ENCODE measurements at places on chromosomes 5 and 9.

GRCh38 chr9:126805554-126806262 is 868 bp downstream of the ZBTB43 start:
- peak; percentile 86 for DNase-seq

- DNase-seq, result no peak
These were observed 487.5 kb upstream of the ZNF608 start for GRCh38 chr5:125233944-125234343.

GRCh38 chr5:157747766-157748700 is 4.5 kb downstream of the LSM11 start:
- no peak for DNase-seq

- DNase-seq, result peak; percentile 25
These were observed 39.4 kb downstream of the KLHL3 start for GRCh38 chr5:137696481-137696880.

- DNase-seq, result no peak
These were observed 17.2 kb downstream of the NR5A1 start for GRCh38 chr9:124490004-124490403.

DNA sequence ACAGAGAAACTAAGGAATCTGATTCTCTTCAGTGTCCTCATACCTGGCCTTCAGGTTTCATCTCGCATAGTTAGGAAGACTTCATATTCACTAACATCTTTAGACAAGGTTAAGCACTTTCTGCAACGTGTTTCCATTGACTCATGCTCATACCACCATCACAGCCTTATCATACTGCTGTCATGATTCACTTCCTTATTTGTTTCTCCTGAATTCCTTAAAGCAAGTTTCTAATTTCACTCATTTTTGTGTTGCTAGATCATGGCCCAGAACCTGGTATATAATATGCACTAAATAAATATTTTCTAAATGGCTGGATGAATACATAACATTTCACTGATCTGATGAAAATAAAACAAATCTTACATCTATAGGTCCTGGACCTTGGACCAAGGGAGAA is 472.9 kb downstream of the PRELID2 start:
- no peak for DNase-seq

DNA sequence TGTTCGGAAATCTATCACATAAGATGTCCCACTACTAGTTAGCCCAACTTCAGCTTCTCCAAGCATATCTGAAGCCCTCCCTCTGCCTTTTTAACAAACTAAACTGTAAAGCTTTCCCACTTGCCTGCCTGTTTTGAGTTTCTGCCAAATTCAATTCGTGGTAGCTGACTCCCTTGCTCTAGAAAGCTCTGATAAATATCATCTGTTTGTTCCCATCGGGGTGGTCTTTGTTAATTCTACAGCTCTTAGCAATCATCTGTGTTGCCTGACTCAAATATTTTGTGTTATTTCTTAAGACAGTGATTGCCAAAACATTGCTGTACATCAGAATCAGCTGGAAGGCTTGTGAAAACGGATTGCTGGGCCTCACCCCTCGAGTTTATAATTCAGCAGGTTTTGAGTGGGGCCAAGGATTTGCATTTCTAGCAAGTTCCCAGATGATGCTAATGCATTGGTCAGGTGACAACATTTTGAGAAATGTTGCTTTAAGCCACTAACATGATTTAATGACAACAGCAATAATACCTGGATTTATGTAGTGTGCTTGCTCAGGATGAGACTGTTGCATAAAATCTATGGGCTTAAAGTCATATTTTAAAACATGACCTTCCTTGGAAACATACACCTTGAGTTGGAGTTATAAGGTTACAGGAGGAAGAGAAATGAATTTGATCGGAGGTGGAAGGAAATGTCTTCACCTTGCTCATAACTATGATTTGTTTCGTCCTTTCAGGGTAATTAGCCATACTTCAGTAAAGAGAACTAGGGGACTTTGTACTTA is 631.9 kb downstream of the PSAT1 start:
- no peak for DNase-seq

DNA sequence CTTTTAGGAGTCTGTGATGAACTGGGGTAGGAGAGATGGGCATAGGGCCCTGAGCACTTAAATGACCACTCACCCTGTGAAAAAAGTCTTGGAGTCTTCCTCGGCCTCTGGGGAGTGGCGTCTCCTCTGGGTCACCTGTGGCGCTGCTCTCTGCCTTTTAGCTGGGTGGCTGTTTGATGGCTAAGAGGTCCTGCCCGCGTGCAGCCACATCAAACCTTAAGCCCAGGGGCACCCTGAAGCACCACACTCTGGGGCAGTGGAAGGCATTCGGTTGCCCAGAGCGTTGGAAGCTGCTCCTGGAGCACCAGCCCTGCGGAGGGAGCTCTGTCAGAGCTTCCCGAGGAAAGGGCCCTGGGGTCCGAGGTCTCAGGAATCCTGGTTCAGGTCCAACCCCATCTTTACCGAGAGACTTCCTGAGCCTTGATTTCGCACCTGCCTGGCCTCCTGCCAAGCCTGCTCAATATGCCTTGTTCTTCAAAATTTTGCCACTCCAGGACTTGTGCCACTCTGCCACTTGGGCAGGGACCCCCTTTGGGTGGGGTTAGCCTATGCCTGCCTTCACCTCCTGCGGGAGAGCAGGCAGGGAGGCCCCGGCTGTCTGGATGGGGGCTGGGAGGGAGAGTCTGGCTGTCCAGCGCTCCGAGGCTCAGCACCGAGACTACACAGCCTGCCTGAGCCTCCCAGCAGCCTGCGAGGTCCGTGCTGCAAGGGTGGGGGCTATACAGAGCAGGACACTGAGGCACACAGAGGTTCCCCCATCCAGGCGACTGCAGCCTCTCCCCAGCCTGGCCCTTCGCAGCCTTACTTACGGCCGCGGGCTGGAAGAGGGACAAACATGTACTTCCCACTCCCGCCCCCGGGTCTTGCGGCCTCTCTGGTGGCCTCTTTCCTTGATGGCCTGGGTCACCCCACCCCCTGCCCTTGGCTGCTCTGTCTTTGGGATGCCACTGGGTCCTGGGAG is 63.4 kb upstream of the RNU6ATAC start:
- no peak for DNase-seq

- no peak for DNase-seq
These were observed 87.4 kb upstream of the PCA3 start for GRCh38 chr9:76676857-76677256.

GRCh38 chr5:141729387-141730006 is 47.5 kb upstream of the ARAP3 start:
- no peak for DNase-seq

GRCh38 chr9:123132696-123133095 is 99.2 kb downstream of the GPR21 start:
- DNase-seq, result no peak

- no peak for DNase-seq
These were observed 46.8 kb upstream of the RNU6ATAC start for GRCh38 chr9:134210908-134211810.

GRCh38 chr9:132671620-132672412 is 1.6 kb downstream of the GTF3C4 start:
- peak; percentile 23 for DNase-seq

GRCh38 chr5:172954751-172955159 is 4.5 kb upstream of the RPL26L1 start:
- no peak for DNase-seq

- peak; percentile 56 for DNase-seq
These were observed 37.3 kb upstream of the CDK5RAP2 start for GRCh38 chr9:120616966-120617935.

GRCh38 chr5:181212080-181212479 is 7.1 kb upstream of the TRIM7 start:
- DNase-seq, result no peak

GRCh38 chr5:57280853-57281252 is 107.0 kb downstream of the GPBP1 start:
- DNase-seq, result no peak

- no peak for DNase-seq
These were observed 985.9 kb downstream of the CDH18 start for GRCh38 chr5:19002111-19002510.

GRCh38 chr5:179166886-179167841 is 107.0 kb downstream of the ZNF354C start:
- DNase-seq, result peak; percentile 66

GRCh38 chr5:151897020-151897552 is 27.6 kb downstream of the GLRA1 start:
- no peak for DNase-seq

- no peak for DNase-seq
These were observed 55.0 kb upstream of the CDK5RAP2 start for GRCh38 chr9:120635011-120635410.

DNA sequence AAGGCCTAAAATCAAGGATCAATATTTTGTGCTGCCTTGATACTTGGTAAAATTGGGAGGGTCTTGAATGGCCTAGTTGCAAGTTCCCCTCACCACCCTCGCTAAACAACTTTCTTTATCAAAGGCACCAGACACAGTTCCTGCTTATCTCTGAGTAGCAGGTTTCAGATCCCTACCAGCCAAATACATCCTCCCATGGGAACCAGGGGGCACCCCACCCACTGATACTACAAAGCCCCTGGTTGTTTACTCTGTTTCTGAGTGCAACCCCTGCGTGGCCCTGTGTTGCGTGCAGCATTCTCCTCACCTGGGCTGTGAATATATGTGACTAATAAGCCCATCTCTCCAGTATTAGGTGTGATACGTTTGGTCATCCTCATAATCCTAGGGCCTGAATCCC is 314.9 kb downstream of the DRD1 start:
- peak; percentile 13 for DNase-seq

- DNase-seq, result no peak
These were observed 10.5 kb downstream of the KIF4B start for GRCh38 chr5:155024015-155024414.

GRCh38 chr9:124110307-124110915 is 98.8 kb downstream of the LHX2 start:
- DNase-seq, result peak; percentile 89

DNA sequence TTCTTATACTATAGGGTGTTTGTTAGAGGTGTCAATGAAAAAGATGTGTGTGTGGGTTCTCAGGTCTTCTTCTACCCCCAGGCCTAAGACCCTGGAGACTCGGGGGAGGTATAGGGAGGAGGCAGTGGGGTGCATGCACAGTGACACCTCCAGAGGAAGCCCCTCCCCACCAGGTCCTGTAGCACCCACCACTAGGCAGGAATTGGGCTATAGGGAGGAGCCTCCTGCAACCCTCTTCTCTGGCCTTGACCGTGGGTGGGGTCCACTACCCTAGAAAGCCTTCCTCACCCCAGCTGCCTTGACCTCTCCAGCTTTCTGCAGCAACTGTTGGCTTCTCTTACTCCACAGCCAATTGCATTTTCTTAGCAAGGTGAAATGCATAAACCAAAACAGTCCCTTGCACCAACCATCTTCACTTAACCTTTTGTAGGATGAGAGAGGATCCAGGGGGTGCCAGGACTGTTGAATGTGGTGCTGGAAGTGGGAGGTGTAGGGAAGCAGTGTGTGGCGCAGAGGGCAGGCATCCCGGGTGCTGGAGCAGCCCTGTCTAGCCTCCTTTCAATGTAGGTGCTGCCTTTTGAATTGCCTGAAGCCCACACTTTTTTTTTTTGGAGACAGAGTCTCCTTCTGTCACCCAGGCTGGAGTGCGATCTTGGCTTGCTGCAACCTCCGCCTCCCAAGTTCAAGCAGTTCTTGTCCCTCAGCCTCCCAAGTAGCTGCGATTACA is 128.5 kb downstream of the RGS3 start:
- no peak for DNase-seq

DNA sequence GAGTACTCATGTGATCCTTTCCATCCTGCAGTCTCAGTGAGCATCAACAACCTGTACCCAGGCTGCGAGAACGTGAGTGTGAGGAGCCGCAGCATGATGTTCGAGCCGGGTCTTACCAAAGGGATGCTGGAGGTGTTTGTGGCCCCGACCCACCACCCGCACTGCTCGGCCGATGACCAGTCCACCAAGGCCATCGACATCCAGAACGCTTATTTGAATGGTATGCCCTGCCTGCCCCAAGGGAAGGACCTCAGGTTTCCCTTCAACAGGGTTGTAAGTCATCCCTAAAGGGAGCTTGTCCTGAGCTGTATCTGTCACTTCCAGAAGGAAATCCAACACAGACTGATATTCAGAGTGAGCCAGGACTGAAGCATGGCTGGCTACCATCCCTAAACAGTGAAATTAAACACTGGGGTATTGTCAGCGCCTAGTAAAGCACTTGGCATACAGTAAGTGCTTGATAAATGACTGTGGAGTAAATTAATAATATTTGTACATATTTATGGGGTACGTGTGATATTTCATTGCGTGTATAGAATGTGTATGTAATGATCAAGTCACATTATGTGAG is 39.3 kb upstream of the CTSL start:
- DNase-seq, result no peak

- no peak for DNase-seq
These were observed 8.0 kb downstream of the SPARC start for GRCh38 chr5:151678713-151679112.

DNA sequence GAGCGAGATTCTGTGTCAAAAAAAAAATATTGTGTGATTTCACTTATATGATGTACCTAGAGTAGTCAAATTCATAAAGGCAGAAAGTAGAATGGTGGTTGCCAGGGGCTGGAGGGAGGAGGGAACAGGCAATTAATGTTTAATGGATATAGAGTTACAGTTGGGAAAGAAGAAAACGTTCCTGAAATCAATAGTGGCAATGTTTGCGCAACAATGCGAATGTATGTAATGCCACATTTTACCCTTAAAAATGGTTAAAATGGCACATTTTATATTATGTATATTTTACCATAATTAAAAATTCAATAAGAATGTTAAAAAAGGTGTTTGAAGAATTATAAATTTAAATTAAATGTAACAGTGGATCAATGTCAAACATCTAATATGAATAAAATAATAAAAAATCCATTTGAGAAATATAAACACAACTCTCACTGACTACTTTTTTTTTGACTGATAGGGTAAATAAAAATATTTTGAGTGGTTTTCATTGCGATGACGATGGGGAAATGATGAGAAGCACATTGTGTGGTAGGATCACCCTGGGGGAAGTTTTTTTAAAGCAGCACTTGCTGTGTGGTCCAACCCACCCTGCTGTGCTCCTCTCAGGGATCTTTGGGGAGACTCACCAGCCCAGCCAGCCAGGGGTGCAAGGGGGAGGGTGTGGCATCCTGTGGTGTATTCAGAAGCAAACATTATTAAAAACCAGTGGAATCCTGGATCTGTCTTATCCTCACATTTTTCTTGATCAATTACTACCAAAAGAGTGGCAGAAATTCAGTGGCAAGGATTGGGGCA is 4.3 kb downstream of the FYB1 start:
- no peak for DNase-seq

DNA sequence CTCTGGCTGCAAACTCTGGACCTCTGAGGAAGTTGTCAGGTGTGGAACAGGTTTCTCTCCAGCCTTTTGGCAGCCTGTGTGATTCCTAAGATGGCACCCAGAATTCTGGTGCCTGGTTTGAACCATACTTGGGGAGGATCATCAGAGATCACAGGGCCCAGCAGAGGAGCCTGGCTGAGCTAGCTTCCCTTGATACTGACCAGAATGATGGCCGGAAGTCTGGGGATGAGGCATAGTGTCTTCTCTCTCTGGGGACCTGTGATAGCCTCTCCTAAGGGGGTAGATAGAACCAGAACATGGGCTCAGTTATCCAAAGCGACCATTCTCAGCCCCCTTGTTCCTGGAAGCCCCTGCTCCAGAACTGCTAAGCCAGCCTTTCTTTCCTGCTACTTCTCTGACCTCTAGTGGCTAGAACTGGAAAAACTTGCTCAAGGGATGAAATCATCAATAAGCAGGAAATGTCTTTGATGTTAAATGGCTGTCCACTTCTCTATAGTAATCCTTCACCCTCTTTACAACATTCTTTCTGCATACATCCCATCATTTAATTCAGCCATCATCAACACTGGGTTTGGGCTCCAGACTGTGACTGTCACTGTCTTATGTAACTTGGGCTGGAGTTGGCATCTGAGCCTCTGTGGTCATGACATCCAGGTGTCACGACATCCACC is 55.1 kb downstream of the C9orf152 start:
- peak; percentile 89 for DNase-seq
